ENCODE measurements at places on chromosomes 12 and 14.

DNA sequence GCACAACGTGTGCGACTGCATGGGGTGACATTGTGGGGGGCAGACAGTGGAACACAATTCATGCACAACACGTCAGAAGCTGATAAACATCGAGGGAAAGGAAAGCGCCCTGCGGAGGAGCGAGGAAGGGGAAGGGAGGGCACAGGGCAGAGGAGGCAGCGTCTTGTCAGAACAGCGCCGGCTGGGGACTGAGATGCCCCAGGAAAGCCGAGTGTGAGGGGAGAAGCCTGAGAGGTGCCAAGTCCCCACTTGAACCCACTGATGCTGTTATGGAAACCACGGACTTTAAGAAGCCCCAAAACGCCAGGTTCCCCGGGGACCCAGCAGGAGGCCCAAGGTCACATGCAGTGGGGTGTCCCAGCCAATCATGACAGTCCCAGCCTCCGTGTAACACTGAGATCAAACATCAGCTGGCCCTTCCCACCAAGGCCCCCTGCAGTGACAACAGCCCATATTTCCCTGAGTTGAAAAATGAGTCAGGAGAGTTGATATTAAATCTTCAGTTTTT lies 70.0 kb downstream of the GALNT9 start:
- DNase-seq: no peak

GRCh38 chr12:76622351-76622750 lies 62.8 kb upstream of the OSBPL8 start:
- no peak for DNase-seq

DNA sequence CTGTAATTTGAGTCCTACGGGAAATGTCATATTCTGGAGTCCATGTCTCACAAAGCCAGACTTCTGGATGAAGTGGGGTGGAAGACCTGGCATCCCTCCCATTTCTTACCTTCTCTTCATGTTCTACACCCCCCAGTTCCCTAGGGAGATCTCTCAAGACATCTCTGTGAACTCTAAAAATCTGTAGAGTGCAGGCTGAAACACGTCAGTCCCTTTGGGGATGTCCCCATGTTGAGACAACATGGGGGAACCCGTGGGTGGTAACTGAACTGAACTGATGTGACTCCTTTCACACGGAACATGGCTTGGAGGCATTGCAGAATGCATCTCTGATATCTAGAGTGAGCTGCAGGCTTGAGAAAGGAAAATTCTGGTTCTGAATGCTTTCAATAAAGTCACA lies 15.2 kb downstream of the SERPINA12 start:
- no peak for DNase-seq

GRCh38 chr14:55180434-55180833 lies 11.0 kb downstream of the DLGAP5 start:
- no peak for DNase-seq

- no peak for DNase-seq
Observed at GRCh38 chr14:45258805-45259204, 5.8 kb upstream of the MIS18BP1 start.

- DNase-seq: no peak
Observed at GRCh38 chr12:85713373-85713772, 122.8 kb downstream of the RASSF9 start.

- no peak for DNase-seq
Observed at GRCh38 chr14:103711516-103712431, 3.5 kb downstream of the XRCC3 start.

DNA sequence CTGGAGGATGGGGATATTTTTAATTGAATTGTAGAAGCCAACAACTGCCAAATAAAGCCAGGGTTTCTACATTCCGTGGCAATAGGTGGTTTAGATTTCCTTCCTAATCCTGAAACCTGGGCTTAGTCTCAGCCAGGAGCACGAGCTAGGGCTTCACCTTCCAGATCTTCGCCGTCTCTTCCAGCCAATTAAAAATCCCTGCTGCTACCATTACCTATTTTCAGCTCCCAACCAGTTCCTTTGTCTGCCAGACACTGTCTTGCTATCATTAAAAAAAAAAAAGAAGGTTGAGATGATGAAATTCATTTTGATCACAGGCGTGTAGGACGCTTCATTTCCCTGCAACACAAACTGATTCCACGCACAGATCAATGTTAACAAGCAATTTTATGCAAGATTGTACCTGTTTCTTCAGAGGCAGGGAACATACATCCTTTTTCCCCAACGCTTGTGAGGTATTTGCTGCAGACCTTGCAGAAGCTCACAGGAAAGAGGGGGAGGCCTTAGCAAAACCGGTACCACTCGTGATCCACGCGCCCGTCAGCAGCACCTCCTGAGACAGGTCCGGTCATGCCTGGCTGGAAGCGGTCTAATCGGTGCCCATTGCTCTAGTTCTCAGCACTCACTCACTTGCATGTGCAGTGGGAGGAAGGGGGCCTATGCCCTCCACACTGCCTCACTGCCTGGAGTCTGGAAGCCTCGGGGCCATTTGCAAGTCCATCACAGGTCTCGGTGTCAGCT lies 65.1 kb downstream of the SLC6A12 start:
- DNase-seq: no peak

Data from ovary (tissue), 10 donors.